ENCODE measurements at places on chromosomes 6 and 20. TPM values are rescaled to one million over a fixed set of nuclear protein-coding genes. Genes with fewer than 3 reads are reported as not detected.
A peak's percentile ranks its signal among the peaks of the same experiment; 100 is the strongest.

DNA sequence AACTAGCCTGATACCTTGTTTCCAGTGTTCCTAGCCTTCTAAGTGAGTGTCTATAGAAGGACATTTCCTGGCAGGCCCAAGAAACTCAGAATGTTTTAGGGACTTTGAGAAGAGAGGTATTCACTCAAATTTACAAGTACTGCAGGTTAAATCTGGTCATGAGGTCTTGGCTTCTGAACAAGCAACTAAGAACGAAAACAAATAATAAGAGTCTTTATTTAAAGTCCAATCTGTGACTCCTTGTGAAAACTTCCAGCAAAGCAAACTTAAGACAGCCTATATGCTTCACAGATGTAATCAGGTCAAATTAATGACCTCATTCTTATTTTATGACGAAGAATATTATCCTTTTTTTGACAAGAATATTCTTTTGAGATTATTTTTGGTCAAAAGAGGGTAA, 79.4 kb upstream of the PRSS16 start:
- no peak for DNase-seq

DNA sequence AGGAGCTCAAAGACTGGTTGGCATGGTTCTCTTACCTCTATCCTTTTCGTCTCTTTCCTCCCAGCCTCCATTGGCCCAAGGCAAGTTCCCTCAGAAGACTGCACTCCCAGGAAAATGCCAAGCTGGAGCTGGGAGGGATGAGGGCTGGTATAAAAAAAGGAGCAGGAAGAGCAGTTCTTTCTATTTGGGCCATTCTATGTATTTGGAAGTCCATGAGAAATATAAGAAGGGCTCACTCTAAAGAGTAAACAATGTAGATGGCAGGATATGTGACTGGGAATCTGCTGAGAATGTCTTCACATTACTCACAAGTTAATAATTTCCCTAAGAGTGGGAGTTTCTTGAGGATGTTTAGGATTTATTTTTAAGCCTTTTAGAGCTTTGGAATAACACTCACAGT, 36.6 kb upstream of the ADTRP start:
- DNase-seq = no peak

DNA sequence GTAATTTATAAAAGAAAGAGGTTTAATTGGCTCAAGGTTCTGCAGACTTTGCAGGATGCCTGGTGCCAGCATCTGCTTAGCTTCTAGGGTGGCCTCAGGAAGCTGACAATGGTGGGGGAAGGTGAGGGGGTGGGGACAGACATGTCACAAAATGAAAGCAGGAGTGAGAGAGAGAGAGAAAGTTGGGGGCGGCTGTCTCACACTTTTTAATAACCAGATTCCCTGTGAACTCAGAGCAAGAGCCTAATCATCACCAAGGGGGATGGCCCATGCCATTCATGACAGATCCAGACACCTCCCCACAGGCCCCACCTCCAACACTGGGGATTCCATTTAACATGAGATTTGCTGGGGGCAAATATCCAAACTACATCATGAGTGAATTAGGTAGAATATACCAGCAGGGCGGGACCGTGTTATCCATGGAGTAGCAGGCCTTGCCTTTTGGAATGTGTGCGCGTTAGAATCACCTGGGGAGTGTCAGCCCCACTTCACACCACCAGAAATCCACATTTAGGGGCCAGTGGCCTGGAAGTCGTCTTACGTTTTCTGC, 258.8 kb downstream of the CDH4 start:
- no peak for DNase-seq

PRRT1 gene
- total RNA-seq = 1.2 TPM

DNA sequence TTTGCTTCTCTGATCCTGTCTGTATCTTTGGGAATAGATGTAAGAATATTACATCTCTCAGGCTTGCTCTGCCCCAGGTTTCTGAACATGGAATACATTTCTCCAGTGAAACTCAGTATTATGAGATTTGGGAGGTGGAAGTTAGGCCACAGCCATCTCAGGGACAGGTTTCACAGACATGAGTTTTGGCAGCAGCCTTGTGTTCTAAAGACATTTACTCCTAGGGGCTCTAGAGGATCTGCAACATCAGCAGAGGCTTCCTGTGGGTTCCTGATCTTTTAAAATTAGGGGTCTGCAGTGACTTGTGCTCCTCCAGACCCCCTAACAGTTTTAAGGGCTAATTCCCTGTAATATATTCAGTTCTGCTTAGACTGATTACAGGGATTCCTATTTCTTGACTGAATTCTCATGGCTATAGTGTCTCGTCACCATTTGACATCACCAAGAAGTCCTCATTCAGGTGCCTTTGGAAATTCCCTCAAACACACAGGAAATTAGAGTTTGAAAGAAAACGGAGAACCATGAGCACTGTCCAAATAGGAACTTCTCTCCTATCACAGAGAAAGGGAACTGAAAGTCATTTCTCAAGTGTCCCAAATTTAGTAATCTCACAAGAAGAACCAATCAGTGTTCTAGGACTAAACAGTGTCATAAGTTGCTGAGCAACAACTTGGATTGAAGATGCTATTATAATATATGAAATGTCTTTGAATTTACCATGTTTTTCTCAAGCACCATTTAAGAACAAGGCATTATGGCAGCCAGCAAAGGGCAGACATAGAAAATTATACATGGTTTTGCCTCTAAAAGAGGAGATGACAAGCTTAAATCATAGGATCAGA, 2.5 kb upstream of the HLA-DRA start:
- peak; percentile 34 for DNase-seq

GRCh38 chr20:58868795-58869194, 16.3 kb downstream of the GNAS start:
- no peak for DNase-seq
